Stimulated activated CD8-positive, alpha-beta memory T cell treated with anti-CD3 and anti-CD28 coated beads, Interleukin-4, amount 100 ng/mL, for 1 hour (primary cell): ENCODE measurements at places on chromosomes 12 and 14.

- no peak for DNase-seq
Measured at GRCh38 chr14:74257941-74258763, 18.9 kb downstream of the VSX2 start.

DNA sequence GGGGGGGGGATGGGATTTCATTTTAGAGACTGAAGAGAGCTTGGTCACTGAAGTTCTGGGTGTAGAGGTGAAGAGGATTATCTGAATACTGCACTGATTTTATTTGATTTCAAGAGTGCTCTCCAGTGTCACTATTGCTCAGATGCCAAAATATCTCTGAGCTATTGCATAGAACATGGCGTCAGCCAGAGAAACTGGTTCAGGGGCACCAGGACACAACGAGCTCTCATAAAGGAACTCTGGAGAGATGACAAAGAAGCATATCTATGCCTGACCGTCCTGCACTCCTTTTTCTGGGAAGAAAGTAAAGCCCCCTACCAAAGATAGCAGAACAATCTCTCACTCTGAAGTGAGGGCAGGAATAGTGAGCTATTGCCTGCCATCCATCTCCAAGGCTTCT lies 2.0 kb downstream of the SLC7A8 start:
- DNase-seq: no peak

- DNase-seq: no peak
Measured at GRCh38 chr12:124774054-124774461, 89.6 kb downstream of the SCARB1 start.

DNA sequence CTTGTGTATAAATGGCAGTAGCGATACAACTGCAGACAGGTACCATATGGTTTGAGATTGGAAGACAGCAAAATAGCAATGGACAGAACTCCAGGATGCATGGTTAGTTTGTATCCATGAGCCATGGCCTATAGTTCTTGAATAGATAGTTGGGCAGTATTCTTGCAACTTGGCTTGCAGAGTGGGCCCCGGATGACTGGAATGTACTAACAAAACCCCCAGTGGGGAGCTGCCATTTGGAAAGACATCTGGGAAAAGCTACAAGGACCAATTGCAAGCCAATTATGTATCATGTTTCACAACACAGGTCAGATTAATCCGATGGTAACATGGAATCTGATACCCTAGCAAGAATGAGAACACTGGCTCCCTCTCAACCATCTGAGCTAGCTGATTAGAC lies 279.6 kb downstream of the RERGL start:
- no peak for DNase-seq
